ENCODE measurements at places on chromosomes 16 and 17. TPM values are rescaled to one million over a fixed set of nuclear protein-coding genes. Genes with fewer than 3 reads are reported as not detected.

The MYH3 gene
- 26.7 TPM for polyA plus RNA-seq

The SPNS3 gene
- 9.2 TPM for polyA plus RNA-seq

The SYCE1L gene
- polyA plus RNA-seq, result 5.6 TPM

The LLGL2 gene
- polyA plus RNA-seq, result 149 TPM

The SMTNL2 gene
- polyA plus RNA-seq, result 10.1 TPM

The KRTAP4-1 gene
- not detected for polyA plus RNA-seq

The KRTAP1-5 gene
- polyA plus RNA-seq, result not detected

The TBC1D26 gene
- polyA plus RNA-seq, result 0.28 TPM

The TBC1D3G gene
- not detected for polyA plus RNA-seq

The GUCY2D gene
- 1.3 TPM for polyA plus RNA-seq

The FADS6 gene
- 14.5 TPM for polyA plus RNA-seq

The C16orf86 gene
- polyA plus RNA-seq, result 1.4 TPM

The CA7 gene
- polyA plus RNA-seq, result 12.1 TPM

All from large intestine (tissue), 12 donors.